Pancreas (tissue), 10 donors: ENCODE measurements at places on chromosomes 4 and X. TPM values are rescaled to one million over a fixed set of nuclear protein-coding genes. Genes with fewer than 3 reads are reported as not detected.

- no peaks in the 10 kb centered on the region for H3K4me1 ChIP-seq
- no peak overlapping the region for H3K4me3 ChIP-seq
- no peak overlapping the region for H3K27ac ChIP-seq
- DNase-seq: peak; percentile 87
- no peaks in the 10 kb centered on the region for H3K36me3 ChIP-seq
- no peaks in the 10 kb centered on the region for H3K27me3 ChIP-seq
Observed at GRCh38 chr4:602559-602942, 22.8 kb upstream of the PDE6B start.

DNA sequence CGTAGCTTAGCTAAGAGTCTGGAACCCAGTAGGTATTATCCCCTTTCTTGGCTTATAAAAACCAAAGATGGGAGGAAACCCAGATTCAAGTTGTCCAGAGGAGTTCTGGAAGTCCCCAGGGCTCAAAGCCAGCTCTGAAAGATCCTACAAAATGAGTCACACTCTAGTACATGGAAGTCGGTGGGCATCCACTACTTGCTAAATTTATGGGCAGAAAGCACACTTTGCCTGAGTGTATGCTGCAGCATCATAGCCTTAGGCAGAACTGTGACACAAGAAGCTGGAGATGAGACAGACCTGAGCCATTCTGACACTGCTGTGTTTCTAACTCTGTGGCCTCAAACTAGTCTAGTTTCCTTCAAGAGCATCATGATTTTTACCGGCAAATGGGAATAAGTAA, 429.3 kb downstream of the AFF2 start:
- no peak for DNase-seq
- no peaks in the 10 kb centered on the region for H3K4me1 ChIP-seq
- H3K27ac ChIP-seq: no peak overlapping the region
- no peak overlapping the region for H3K4me3 ChIP-seq

The ALPK1 gene
- 4.8 TPM for total RNA-seq

DNA sequence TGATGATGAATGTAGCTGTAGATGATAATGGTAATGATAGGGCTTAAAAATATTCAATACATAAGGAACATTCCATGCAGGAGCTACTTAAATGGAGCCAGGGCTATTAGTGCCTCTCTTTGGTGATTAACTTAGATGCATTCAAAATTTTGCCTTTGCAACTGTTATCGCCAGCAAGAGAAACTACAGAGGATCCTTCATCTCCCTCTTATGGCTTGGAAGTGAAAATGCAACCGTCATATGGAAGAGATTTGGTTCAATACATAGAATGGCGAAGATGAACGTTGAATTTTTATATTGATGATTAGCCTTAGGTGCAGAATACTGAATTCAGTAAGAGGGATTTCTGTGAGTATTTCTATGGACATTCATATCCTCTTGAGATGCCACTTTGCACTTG, 134.5 kb upstream of the NLGN4X start:
- no peaks in the 10 kb centered on the region for H3K36me3 ChIP-seq
- H3K27ac ChIP-seq: no peak overlapping the region
- DNase-seq: no peak

DNA sequence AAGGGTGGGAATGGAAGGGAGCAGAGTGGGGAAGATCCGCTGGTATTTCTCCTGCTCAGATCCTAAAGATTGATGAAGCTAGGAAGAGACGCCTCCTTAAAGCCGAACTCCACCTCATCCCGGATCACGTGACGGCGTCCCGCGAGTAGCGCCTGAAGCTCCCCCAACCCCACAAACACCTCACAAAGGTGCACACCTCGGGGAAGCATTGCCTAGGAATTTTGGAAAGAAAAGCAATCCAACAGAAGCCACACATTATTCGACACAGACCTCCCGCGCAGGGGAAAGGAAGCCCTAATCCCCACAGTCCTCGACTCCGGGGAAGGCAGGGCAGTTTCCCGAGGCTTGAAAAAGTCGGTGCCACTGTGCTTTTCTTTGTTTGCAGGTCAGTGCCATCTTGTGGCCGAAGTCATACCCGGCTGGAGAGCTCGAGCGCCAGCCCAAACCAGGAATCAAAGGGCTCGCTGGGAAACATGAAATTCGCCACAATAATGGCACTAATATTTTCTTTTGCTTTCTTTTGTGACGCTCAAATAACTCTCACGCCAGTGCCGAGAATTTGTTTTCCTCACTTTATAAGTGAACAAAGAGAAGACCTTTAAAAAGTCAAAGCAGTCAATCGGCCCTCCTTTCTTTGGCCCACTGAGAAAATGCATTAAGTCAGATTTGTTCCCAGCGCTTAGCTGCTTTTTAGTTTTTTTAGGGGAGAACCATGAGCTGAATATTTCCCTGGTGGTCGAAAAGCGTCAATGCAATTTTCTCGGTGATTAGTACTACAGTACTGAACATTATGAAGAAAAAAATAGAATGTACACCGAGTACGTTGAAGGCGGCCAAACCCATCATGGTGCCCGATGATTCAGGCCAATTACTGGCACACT, at the start of gene NPY1R:
Gene NPY1R (minus strand): TSS at position 71 of the 881 bp plus-strand sequence. CDS start 6,042 bp downstream, outside the sequence.
- H3K4me1 ChIP-seq: no peaks in the 10 kb centered on the region
- DNase-seq: peak; percentile 77
- H3K27me3 ChIP-seq: no peaks in the 10 kb centered on the region
- H3K36me3 ChIP-seq: no peaks in the 10 kb centered on the region

- H3K4me1 ChIP-seq: no peaks in the 10 kb centered on the region
- no peaks in the 10 kb centered on the region for H3K36me3 ChIP-seq
- no peaks in the 10 kb centered on the region for H3K27me3 ChIP-seq
Observed at GRCh38 chr4:72319601-72320021, 249.4 kb downstream of the ADAMTS3 start.

The PRDX4 gene
- total RNA-seq: 200 TPM

DNA sequence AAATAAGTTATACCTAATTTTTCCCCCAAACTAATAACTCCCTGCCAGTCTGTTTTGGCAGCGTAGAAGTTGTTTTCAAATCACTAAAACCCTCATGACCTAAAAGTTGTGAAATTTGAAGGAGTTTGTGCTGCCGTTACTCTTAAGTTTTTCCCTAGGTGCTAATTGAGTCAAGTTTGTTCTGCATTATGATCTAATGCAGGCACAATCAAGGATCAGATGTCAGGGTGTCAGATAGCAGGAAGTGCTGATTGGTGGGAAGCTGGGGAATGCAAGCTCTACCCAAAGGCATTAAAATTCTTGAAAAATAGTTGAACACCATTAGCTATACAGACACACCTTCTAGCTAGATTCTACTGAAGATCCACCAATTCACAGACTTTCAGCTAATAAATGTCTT, 51.9 kb downstream of the ARX start:
- H3K36me3 ChIP-seq: no peaks in the 10 kb centered on the region
- DNase-seq: no peak
- H3K4me3 ChIP-seq: no peak overlapping the region
- H3K27me3 ChIP-seq: no peaks in the 10 kb centered on the region
- no peak overlapping the region for H3K27ac ChIP-seq
- no peaks in the 10 kb centered on the region for H3K4me1 ChIP-seq

The ANXA5 gene
- total RNA-seq: 73.8 TPM

GRCh38 chr4:54254116-54254914, 25.2 kb downstream of the PDGFRA start:
- no peak overlapping the region for H3K4me3 ChIP-seq
- no peaks in the 10 kb centered on the region for H3K36me3 ChIP-seq
- H3K27ac ChIP-seq: no peak overlapping the region
- no peaks in the 10 kb centered on the region for H3K27me3 ChIP-seq
